WERI-Rb-1 (cell line): ENCODE measurements at places on chromosomes 7 and 10.

- DNase-seq: no peak
Observed at GRCh38 chr7:48617508-48617907, 306.8 kb upstream of the CDC14C start.

DNA sequence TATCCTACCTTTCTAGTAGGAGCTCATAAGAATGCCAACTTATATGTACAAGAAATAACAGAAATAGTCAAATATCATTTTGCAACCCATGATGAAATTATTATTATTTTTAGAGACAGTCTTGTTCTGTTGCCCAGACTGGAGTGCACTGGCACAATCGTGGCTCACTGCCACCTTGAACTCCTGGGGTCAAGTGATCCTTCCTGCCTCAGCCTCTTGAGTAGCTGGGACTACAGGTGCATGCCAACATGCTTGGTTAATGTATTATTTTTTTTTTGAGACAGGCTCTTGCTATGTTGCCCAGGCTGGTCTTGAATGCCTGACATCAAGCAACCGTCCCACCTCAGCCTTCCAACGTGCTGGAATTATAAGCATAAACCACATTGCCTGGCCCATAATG, 44.8 kb downstream of the TNPO3 start:
- DNase-seq: no peak

GRCh38 chr10:110006358-110007160, 1.2 kb upstream of the ADD3 start:
- no peak for DNase-seq

DNA sequence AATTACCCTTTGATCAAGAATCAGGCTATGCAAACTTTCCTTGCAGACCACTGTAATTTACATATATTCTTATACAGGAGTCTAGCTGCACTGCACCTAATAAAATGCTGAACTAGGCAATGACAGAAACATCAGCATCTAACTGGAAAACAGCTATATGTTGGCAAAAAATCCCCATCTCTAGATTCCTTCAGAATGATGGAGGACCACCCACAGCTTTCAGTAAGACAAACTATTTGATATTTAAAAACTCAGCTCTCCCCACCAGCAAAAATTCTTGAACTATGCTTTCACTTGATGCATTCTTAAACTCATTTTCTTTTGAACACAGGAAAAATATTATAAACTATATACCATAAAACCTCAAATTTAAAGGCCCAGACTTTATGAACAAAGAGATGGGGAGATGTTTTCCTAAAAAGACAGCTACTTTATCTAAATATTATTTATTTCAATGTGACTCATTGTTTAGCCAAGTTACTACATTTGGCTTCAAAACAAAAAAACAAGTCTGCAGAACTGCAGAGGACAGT, 77.4 kb downstream of the SEMA3C start:
- DNase-seq: no peak

DNA sequence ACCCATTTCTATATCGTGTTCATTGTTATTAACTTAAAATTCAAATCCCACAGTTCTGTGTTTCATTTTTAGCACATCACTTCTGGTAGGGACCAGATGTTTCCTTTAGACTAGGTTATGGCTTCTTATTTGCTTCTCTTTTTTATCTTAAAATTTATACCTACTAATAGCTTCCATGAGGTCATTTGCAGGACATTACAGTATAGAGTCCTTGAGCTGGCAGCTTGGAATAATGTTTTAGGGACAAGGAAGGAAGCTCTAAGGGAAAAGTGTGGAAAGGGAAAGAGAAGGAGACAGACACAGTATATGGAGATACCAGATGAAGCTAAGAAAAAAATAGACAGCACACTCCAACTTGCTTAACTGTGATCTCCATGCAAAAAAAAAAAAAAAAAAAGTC, 48.8 kb upstream of the CD36 start:
- no peak for DNase-seq

GRCh38 chr7:144527051-144527471, 123.6 kb upstream of the NOBOX start:
- DNase-seq: no peak

DNA sequence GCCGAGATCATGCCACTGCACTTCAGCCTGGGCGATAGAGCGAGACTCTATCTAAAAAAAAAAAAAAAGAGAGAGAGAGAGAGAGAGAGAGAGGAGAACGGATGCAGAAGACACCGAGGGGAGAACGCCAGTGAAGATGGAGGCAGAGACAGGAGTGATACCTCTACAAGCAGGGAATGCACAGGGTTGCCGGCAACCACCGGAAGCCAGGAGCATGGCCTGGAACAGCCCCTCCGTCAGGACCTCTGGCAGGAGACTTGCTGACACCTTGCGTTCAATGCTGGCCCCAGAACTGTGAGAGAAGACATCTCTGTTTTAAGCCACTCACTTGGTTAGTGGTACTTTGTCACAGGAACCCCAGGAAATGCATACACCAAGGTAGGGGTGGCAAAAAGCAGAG, 38.1 kb upstream of the DUSP5 start:
- no peak for DNase-seq

DNA sequence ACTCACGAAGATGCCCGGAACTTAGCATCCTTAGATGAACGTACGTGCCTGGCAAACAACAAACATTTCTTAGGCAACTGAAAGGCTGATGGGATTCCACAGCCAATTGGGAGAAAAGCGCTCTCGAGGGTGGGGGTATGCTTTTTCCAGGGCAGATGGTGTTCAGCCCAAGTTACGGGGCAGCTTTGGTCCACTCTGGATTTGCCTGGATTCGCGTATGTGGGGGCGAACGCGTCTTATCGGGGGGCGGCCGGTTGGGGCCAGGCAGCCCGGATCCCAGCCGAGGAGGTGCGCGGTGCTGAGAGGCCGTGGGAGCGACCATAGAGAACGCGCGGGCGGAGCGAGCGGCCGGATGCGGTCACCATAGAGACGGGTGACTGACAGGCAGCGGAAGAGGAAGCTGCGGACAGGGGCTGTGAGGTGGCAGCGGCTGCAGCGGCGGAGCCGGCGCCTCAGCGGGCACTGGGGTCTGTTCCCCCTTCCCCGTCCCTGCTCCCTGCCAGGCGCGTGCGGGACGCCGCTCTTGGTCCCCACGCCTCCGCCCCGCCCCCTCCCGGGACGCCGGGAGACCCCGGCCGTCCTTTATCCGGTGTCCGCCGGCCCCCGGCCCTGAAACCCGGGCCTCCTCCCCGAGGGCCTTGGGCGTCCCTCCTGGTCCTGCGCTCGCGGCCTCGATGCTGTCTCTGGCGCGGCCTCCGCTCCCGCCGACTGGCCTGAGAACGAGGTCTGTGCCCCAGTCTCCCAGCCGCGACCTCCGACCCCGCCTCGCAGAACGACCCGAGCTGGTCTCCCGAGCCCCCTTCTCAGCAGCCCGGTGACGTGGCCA, at the start of gene CHPF2:
CHPF2 (plus strand) TSS at position 393 of the 826 bp plus-strand sequence. CDS start 1,529 bp downstream, outside the sequence.
- DNase-seq: peak; percentile 91

- no peak for DNase-seq
Observed at GRCh38 chr10:43427166-43427825, 9.6 kb upstream of the ZNF487 start.

DNA sequence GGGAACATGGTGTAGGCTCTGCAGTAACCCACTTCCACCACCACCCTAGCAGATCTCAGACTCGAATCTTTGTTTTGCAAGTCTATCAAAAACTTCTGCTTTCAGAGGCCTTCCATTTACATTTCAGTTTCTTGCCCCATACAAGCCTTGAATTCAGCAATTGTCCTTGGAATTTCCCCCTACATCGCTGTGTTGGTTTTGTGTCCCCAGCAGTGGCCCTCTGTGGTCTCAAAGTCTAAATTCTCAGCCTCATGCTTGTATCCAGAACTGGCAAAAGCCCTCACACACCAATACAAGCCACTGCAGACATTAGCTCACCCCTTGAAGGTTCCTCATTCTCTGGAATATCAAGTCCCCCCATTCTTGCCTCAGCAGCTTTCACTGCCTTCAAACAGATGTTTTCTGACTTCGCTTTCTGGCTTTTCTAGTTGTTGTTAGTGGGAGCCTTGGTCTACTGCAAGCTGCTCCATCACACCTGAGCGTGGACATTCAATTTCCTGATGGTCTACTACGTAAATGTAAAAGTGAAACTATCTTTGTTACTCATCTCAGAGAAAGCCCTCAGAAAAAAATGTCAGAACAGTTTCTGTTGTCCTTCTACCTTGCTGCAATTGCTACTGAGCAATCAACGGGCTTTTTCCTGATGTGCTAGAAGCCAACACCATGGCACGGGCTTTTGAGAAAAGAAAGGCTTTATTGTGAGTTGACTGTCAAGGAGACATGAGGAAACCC, 1.8 kb upstream of the NUB1 start:
- DNase-seq: no peak

DNA sequence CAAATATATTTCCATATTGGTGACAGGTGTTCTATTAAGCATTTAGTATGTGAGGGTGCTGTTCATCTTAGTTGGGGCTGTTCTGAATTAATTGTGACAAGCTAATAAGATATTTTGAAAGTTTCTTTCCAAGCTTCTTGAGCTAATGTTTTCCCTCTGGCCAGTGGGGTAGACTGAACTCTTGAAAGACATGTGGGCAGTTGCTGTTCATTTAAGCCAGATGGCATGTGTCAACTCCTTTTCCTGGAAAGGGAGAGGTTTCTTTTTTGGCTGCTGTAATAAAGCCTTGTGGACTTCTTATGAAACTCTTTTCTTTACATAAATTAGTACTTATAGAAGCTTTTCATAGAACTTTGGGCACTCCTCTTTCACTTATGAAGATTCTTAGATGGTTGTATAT, 21.7 kb downstream of the RAB18 start:
- DNase-seq: no peak

- peak; percentile 27 for DNase-seq
Observed at GRCh38 chr10:11682851-11683250, 59.3 kb upstream of the ECHDC3 start.

DNA sequence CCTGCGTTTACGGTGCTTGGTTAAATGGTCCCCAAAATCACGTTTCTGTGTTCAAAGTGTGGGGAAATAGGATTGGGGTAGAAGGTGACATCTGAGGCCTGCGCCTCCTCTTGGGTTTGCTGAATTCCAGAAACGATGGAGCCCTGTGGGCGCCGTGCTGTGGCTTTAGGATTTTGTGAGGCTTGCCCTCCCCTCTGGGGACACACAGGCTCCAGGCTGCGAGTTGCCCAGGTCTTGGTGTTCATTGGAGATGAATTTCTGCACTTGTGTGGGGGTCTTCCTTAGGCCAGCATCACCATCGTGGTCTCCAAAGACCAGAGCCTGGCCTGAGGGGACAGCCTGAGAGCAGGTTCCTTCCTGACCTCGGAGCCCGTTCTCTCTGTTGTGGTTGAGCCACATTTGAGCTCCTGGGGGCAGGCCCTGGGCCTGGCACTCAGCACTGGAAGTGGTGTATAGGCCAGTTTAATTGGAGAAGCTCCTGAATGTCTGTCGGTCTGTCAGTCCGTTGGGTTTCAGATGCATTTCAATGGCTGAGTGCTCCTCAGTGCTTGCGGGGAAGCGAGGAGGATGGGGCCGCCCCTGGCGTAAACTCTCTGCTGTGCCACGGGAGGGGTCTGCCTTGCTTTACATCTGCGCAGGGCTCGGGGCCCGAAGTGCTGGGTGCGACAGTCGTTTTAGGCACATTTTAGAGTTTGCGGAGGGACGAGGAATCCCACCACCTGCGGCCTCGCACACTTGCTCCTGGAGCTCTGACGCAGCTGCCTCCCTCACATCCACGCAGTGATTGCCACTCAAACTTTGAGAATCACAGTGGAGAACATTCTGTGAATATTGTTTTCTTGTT, 71.7 kb downstream of the DNAJB6 start:
- DNase-seq: no peak

GRCh38 chr10:77823811-77824542, 102.6 kb downstream of the DLG5 start:
- no peak for DNase-seq

- peak; percentile 11 for DNase-seq
Observed at GRCh38 chr10:35335133-35336083, 901 bp upstream of the CCNY start.

DNA sequence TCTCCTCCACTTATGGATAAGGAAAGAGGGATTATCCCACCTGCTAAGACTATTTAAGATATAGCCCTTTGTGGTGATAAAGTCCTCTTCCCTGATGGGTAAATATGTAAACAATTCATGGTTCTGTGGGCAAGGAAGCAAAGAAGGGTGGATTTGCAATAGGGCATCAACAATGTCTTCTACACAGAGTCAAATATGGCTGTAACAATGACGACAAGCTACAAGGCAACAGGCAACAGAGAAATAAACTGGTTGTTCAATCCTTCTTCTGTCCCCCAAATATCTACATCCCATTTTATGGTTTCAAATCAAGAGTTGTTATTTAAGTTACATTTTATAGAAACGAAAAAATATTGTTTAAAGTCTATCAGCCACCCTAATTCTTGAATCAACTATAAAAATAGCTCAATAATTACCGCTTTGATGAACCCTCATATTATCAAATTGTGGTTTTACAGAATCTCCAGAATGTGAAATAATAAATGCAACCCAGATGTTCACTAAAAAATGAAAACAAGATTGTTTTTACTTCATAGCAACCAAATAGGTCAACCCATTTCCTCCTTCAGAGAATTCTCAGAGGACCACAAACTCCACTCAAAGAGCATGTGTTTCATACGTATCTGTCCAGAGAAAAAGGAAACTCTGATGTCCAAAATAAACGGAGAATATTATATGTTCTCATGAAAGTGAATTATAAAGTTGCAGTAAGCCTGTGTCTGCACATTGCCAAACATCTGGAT, 13.8 kb downstream of the CYTH3 start:
- DNase-seq: no peak

DNA sequence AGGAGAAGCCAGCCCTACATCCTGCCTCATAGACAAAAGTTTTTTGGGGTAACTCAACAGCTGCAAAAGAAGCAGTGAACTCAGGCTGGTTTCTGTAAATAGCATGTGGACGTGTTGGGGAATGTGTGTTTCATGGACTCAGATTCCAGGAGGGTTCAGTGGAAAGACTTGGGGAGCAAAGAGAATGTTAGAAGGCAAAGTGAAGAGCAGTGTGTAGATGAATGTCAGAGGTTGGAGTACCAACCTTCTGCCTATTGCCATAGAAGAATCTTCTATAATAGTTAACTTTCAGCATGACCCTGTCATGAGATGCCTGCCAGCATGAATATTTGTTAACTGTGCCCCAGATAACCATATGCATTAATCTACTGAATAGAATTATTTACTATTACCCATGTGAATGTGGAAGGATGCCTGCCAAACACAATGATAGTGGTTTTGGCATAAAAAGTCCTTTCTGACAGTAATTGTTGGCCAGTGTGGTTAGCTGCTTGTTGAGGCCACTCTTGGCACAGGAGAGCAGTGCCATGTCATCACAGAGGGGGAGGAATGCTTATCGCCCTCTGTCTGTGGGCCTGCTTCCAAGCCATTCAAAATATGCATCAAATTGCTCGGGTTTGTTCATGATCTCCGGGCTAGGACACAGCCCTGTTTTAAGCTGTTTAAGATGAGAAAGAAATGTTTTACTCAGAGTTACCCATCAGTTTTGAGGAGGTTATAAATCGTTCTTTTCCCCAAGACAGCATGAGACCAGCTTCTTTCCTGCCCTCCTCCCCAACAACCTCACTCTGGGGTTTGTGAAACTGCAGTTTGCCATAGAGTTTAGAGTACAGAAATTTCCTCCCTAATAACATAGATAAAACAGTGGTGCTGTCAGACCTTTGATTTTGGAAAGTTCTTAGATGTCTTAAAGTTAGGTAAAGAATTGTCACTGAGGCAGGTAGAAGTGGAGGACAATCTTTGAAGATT, 165.3 kb downstream of the WNT2 start:
- no peak for DNase-seq
